H54 (cell line): ENCODE measurements at places on chromosomes 1 and 21.

DNA sequence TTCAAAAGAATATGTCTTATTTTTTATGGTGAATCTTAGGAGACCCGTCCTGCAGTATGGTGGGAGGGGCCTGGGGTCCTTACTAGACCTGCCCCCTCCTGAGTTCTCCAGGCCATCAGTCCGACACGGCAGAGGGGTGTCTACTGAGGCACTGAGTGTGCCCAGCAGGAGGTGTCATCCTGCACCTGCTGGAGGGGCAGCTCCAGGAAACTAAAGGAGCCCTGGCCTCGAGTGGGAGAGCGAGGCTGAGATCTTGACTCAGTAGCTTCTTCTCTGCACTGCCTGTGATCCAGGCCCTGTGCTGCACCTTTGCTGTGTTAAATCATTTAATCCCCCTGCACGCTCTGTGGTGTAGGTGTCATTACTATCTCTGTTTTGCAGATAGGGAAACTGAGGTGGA, 587.7 kb downstream of the PTPRU start:
- DNase-seq: no peak

DNA sequence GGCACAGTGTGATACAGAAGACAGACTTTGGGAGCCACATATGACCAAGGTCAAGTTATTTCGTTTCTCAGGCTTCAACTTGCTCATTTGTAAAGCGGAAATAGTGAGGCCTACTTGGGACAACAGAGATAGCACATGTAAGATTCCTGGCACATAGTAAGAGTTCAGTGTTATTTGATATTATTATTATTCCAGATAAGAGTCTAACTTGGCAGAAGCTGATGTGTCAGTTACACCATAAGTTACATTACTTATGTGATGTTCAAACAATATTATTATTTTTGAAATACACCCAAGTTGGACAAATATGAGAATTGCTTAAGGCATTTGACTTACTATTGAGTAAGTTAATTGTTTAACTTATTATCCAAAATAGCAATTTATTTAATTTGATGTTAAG, 10.2 kb upstream of the CYP4X1 start:
- no peak for DNase-seq

DNA sequence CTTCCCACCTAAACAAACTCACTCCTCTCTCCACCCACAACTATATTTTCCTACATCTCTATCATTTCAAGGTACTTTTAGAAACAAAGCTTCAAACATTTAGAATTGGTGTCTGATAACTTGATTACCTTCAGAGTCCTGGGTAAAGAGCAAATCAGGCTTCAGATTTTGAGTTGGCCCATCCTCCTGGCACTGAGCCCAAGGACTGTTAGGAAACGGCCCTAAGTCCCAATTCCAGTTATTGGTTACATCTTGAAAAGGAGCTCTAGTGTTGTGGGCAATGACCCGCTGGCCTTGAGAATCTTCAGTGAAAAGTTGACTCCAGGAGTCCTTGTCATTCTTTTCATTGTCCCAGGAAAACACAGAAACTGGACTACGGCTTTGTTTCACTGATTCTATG, 15.1 kb downstream of the MTFR1L start:
- DNase-seq: no peak

- DNase-seq: no peak
Measured at GRCh38 chr1:230259621-230260020, 166.5 kb downstream of the PGBD5 start.

DNA sequence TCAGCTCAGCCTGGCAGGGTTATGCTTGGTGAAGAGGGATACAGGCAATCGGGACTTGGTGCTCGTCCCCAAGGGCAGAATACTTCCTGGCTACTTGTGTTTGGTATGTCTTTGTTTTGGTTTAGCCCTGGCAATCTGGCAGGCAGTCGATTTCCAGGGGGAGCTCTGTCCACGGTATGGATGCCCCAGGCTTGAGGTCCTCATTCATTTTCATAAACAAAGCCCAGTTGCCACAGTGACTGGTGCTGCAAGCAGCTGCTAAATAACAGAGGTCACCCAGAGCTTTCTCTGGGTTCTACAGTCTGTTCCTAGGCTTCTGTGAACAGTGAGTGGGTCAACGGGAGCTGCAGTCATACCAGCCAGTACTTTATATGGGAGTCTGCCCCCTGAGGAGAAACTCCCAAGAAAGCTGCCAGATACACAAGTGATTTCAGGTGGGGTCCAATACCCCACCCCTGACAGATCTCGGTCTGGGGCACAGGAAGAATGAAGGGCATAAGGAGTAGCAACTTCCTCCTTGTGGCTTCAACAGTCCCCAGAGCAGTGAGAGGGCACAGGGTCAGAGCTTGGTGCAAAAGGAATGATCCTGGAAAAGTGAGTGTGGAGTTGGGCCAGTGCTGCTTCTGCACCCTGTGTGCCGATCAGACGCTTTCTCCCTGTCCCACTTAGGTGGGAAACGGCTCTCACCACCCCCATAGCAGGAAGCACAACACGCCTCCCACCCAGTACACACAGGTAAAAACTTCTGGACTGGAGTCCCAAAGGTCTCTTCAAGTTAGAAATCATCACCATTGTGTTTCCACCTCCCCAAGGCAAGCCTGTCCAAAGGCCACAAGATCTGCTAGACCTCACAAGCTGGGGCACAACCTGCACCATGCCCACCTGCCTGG, 55.5 kb downstream of the TGFBR3 start:
- no peak for DNase-seq

- no peak for DNase-seq
Measured at GRCh38 chr1:115183158-115183557, 93.9 kb upstream of the TSPAN2 start.

GRCh38 chr1:176880955-176881595, 283.4 kb downstream of the ASTN1 start:
- DNase-seq: peak; percentile 65

GRCh38 chr21:39612233-39613040, at the start of gene B3GALT5:
Gene B3GALT5, plus strand, starts transcription at chr21:39612940. Its CDS starts 47,620 bp downstream, at chr21:39660560.
- DNase-seq: no peak

GRCh38 chr1:66478116-66478515, 55.8 kb upstream of the SGIP1 start:
- DNase-seq: no peak

DNA sequence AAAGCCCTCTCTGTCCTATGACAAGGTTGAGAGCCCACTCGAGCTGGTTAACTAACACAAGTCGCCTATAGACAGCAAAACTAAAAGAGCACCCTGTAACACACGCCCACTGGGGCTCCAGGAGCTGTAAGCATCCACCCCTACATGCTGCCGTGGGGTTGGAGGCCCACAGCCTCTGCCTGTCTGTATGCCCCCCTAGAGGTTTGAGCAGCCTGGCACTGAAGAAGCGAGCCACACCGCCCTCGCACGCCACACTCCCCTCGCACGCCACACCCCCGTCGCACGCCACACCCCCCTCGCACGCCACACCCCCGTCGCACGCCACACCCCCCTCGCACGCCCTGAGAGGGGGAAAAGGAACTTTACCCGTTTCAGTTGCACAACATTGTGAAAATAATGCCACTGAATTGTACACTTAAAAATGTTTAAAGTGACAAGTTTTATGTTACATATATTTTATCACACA, 13.2 kb upstream of the HMGCL start:
- DNase-seq: peak; percentile 33

GRCh38 chr1:94039871-94040569, 80.9 kb downstream of the ABCA4 start:
- no peak for DNase-seq

GRCh38 chr1:15018767-15019166, 134.8 kb upstream of the TMEM51 start:
- DNase-seq: no peak

GRCh38 chr1:208243527-208243966, 637 bp downstream of the PLXNA2 start:
- DNase-seq: no peak

GRCh38 chr1:162854245-162854882, 6.6 kb downstream of the CCDC190 start:
- peak; percentile 37 for DNase-seq

DNA sequence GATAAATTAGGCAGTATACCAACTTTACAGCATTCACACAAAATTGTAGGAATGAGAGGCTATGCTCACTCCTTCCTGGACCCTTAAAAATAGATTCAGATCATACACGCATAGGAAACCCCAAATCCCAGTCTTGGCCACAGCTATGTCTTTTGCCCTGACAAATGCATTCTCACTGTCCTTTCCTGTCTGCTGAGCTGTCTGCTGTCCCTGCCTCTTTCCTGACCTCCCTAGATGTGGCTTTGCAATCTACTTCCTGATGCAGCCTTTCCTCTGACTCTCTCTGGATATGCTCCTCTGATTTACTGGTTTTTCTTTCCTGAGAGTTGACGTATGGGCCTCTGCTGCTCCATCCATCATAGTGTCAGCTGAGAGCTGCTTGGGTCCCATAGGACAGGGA, 59.8 kb upstream of the SLC35F3 start:
- no peak for DNase-seq

DNA sequence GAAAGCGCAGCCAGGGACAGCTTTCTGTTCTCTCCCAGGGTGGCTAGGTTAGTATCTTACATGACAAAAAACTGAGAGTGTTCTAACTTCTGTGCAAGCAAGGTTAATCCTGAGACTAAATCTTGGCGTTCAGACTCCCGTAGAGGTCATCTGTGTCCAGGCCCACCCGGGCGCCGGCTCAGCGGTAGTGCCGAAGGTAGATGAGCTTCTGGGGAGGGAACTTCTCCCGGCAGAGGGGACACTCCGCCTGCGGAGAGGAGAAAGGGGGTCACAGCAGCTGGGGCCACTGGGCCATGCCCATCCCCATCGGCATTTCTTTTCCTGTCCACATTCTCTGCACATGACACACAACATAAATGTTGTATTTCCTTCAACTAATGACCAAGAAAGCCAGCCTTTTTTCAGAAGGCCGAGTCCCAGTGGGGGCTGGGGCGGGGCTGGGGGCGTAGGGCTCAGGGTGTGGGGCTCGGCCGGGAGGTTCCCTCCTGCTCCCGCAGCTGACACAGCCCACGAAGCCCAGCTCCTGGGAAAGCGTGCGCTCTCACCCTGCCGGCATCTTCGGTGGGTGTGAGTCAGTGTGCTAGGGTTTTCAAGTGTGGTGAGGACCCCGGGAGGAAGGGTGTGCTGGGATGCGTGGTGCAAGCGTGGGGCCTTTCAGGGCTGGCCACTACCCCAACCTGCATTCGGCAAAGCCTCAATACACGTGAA, 6.6 kb downstream of the PEX10 start:
- DNase-seq: no peak

- DNase-seq: no peak
Measured at GRCh38 chr1:115814685-115815398, 26.1 kb downstream of the NHLH2 start.

GRCh38 chr1:226403201-226404034, 4.5 kb downstream of the PARP1 start:
- peak; percentile 47 for DNase-seq

GRCh38 chr21:46183910-46184624, at the start of gene SPATC1L:
Gene SPATC1L, minus strand, starts transcription at chr21:46184459. Its CDS starts 1,643 bp downstream, at chr21:46182816.
- DNase-seq: peak; percentile 60

DNA sequence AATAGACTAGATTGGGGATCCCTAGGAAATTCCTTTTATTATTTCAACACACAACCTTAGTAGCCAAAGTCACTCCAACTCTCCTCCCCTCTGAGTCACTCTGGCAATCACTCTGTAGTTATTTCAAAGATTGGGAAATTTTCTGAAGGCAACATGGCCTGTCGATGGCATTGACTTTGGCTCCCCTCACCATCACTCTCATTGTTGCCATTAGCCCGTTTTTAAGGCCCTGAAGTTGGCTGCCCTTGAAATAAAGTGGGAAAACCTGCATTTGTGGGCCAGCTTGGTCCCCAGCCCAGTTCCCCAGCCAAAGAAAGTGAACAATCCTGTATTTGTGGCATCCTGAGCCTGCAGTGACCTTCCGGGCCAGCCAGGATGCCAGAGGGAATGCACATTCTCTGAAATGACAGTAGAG, 52.5 kb downstream of the CDC7 start:
- no peak for DNase-seq

- no peak for DNase-seq
Measured at GRCh38 chr1:33930346-33931110, 66.6 kb downstream of the HMGB4 start.

DNA sequence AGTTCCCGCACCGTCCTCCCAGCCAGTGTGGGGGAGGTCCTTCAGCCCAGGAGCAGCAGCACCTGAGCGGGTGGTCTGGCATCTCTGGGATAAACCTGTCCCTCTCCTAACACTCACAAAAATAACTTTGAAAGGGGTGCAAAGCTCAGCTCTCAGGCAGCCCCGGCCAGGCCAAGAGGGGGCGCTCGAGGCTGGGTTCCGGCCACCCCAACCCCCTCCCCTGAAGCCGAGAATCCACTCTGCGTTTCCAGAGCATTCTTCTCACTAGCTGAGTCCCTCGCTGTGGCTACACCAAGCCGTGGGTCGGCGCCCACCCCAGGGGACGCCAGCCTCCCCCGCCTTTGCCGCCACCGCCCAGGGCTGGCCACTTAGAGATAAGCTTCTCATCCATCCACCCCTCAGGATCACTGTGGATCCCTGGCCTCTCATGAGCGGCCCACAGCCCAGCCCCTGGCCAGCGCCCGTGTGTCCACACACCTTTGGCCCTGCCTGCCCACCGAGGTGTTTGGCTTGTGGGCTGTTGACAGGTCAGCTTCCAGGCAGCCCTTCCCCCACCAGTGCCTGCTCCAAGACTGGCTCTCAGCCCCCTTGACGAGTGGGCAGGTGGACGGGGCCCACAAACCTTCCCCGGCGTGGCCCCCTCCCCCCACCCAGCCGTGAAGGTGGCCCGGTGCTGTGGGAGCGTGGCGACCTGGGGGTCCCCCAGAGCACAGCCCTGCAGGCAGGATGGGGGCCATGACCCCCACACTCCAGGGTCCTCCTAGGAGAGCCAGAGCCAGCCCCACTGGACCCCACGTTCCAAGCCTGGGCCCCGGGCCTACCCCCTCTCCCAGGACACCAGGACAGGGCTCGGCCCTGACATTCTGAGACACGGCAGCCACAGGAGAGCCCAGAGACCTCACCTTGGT, 1.9 kb downstream of the FTCD start:
- peak; percentile 72 for DNase-seq

GRCh38 chr1:3657578-3658230, 5.4 kb downstream of the TP73 start:
- DNase-seq: no peak
